HTR-8/SVneo (cell line): ENCODE measurements at places on chromosomes 3 and 15.

- no peak for DNase-seq
Observed at GRCh38 chr3:138348754-138349739, 668 bp downstream of the MRAS start.

GRCh38 chr15:57355259-57355658 is 21.0 kb upstream of the CGNL1 start:
- DNase-seq = no peak

GRCh38 chr3:122689587-122689986 is 8.9 kb downstream of the PARP14 start:
- DNase-seq = no peak

- no peak for DNase-seq
Observed at GRCh38 chr15:75929799-75930565, 26.3 kb downstream of the FBXO22 start.

DNA sequence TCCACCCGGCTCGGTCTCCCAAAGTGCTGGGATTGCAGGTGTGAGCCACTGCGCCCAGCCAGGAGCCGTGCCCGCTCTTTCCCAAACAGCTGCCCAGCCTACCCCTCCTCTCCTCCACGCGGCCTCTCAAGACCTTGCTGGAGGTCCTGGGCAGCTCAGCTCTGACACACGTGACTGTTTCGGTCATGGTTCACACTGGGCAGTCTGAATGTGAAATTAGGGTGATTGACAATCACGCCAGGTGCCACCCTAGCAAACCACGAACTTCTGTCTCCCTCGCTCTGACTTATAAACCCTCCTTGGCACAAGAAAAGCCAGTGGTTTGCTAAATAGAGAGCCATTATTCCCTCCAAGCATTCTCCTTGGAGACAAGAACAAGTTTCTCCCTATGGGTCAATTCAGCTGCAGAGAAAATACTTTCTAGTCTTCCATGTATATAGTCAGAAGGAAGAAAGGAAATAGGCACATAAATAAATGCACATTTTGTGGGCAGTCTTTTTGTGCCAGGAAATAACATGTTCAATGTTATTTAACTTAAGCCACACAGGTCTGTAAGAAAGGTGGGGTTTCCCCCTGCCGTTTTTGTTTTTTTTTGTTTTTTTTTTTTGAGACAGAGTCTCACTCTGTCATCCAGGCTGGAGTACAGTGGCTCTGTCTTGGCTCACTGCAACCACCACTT is 121.9 kb upstream of the MEF2A start:
- DNase-seq = no peak

DNA sequence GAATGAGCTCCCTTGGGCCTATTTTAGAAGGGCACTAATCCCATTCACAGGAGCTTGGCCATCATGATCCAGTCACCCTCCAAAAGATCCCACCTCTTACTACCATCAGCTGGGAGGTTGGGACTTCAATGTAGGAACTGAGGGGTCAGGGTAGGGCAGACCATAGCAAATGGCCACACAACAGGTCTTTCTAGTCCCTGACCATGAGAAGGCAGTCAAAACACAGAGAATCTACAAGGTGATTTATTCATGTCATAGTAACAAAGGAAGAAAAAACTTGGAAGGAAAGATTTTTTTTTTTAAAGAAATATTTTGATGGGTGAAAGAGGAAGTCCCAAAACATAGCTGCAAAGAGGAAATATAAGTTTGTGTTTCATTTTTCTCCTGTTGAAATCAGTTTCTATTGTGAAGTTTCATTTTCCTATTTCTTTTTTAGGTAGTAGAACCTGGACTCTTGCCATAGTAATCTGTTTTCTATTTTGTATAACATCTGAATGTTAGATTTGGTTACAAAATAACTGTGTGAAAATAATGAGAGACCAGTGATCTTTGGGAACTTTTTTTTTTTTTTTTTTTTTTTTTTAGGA is 23.5 kb upstream of the TNFSF10 start:
- DNase-seq = no peak

DNA sequence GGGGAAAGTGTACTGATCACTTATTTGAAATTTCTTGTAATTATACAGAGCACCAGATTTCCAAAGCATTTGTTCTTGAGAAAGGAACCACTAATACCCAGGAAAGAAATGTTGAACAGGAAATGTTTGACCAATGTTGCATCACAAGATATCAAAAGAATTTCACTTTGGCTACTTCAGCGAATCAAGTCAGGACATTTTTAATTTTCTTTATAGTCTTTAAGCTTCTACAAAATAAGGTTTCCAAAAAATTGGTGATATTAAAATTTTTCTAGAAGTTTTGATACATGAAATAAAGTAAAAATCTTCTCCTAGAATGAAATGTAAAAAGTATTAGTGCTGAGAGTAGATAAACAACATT is 421.9 kb downstream of the MECOM start:
- DNase-seq = peak; percentile 10

GRCh38 chr15:87118435-87118834 is 1038.8 kb downstream of the AGBL1 start:
- no peak for DNase-seq

DNA sequence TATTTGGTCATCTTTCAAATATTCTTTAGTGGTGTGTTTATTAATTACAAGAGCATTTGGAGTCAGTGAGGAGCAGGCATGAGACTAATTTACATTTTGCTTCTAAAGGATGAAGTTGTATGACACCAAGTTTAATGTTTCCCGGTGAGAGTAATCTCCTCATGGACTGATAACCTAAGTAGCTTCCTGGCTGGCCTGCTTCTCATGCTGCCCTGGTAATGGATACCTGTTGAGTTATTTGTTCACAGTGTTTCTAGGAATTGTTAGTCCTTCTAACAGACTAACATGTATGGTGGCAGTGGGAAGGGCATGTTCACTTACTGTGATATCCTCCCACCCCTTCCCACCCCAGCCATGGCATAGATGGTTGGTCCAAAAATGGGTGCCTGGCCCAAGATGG is 69.3 kb upstream of the CMTM7 start:
- no peak for DNase-seq

- DNase-seq = no peak
Observed at GRCh38 chr15:54567408-54568035, 589.3 kb downstream of the UNC13C start.

DNA sequence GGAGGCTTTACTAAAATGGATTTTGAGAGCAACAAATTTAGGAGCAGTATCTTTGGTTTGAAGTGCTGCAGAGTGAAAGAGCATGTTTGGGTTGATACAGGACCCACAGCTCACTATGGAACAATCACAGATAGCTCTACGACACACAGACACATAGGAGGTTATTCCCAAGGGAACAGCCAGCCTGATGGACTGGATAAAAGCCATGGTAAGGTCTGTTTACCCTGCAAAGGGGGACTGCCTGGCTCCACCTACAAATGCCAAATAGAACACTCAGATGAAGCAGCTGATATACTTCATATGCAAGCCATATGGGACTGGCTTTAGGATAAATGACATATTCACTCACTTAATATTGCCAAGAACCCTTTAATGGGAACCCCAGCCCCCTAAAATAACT is 75.4 kb downstream of the CDC25A start:
- DNase-seq = no peak

GRCh38 chr15:77538027-77538451 is 94.7 kb downstream of the LINGO1 start:
- no peak for DNase-seq

- no peak for DNase-seq
Observed at GRCh38 chr3:10768708-10769394, 47.2 kb upstream of the SLC6A11 start.

DNA sequence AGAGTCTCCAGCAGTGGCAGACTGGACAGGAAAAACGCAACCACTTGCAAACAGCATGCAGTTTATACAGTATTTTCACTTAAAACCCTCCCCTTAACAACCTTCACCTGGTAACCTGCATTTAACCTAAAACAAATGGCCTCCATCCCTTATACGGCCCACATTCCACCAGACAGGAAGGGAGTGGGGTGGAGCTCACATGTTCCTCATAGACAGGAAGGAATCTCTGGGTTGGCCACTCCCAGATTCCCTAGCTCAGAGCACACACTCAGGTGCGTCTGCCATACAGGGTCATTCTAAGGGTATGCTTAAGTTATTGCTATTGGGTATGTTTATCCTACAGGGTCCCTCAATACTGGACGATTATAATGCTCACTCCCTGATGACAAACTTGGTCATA is 16.8 kb upstream of the ABHD2 start:
- no peak for DNase-seq

- DNase-seq = no peak
Observed at GRCh38 chr3:63922491-63923199, 10.5 kb upstream of the SCAANT1 start.

GRCh38 chr3:128296469-128297251 is 143.4 kb downstream of the EEFSEC start:
- no peak for DNase-seq

GRCh38 chr3:50364573-50365079 is 5.3 kb upstream of the TMEM115 start:
- DNase-seq = no peak

DNA sequence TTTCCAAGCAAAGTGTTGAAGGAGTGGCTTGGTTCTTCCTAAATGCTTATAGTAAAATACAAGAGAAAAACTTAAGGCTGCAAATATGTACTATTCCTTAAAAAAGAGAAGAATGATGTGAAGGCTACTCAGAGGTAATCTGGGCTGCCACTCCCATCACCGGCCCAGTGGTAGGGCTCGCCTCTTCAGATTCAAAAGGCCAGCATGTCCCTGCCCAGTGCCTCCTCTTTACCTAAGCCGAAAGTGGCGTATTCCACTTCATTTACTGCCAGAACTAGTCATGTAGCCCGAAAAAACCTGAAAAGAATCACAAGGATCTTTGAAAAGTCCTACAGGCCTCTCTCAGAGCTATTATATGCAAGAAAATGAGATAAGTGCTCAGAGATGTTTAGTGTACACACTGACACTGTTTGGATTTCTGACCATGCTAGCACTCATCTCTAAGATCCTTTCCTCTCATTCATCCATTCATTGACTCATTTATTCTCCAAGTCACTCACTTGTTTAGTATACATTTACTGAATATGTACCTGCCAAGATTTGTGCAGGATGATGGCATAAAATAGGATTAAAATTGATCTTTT is 373.3 kb upstream of the THBS1 start:
- no peak for DNase-seq

DNA sequence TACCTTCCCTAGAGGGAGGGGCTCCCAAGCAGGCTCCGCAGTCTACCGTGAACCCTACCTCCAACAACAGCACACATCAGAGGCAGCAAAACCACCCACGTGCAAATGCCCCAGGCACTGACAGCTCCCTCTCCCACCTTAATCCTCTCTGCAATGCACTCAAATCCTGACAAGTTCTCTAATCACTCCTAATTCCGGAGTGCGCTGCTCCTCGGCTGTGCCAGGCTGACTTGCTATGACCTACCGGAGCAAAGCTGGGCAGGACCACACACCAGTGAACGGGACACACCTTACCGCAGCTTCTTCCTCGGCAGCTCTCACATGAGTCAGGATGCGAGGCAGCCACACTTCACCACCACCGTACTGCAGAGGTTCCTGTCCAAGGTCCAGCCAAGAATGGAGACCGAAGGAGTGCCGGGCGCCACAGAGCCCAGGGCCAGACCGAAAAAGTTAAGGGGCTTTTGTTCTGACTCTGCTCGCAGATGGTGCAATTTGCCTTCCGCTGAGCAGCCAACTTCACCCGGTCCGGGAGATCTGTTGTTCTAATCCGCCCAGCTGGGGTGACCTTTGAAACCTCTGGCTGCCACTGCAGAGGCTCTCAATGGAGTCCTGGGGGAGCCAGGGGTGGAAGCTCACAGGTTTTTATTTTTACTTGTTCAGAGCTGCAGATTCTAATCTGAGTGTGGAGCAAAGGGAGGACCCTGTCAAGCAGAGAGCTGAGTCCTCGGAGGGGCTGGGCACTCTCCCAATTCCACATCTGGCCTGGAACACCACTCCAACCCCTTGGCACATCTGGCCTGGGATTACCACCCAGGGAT is 84.4 kb downstream of the MYLK start:
- no peak for DNase-seq
